ENCODE measurements at places on chromosomes 2 and 18.

DNA sequence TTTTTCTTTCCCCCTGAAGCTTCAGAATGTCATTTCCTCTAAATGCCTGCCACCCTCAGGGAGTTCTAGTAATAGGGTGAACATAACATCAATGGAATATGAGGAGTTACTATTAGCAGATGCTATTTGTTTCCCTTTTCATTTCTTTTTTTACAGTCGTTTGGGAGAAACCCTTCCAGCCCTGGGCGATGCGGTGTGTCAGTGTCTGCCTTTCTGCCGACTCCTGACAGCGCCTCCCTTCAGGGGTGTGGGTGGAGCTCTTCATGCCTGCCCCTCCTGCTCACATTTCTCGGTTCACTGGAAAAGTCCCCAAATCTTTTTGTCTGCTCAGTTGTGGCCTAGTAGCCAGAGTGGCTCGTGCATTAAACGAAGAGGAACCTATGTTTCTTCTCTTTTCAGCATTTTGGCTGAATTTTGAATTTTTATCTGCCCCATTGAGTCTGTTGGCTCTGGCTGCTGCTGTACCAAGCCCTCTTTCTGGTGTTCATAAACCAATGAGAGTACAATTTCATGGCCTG, 72.3 kb downstream of the FMNL2 start:
- peak; percentile 42 for DNase-seq

DNA sequence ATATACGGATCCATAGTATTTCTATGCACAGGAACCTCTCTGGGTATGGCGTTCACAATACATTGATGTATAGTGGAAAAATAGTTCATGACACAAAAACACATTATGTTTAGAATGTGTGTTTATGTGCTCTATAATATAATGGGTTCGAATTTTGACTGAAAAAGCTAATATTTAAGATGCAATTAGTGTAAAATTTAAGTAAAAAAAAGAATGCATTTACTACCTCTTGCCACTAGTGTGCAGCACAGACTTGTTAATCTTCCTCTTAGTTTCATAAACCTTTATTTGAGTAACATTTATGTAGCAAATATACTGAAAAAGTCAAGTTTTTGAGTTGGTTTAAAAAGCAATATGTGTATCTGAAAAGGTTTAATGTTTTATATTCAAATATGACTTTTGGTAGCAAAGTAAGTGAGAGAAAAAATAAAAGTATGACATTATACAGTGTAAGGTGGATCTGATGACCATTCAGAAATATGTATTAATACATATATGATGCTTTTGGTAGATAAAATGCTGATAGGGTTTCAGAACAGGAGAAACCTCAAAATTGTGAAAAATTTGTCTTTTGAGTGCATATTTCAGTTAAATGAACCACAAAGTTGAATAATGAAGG, 49.4 kb downstream of the CCDC102B start:
- DNase-seq = peak; percentile 8

- no peak for DNase-seq
These were observed 67.9 kb downstream of the LCLAT1 start for GRCh38 chr2:30514848-30515435.

GRCh38 chr18:69885841-69886531, 61.7 kb downstream of the CD226 start:
- no peak for DNase-seq

- DNase-seq = peak; percentile 78
These were observed 53.8 kb downstream of the TGOLN2 start for GRCh38 chr2:85273738-85274731.

- DNase-seq = no peak
These were observed 1314.3 kb upstream of the CELF4 start for GRCh38 chr18:38879871-38880270.

GRCh38 chr18:48894799-48895346, 55.9 kb downstream of the SMAD7 start:
- no peak for DNase-seq

DNA sequence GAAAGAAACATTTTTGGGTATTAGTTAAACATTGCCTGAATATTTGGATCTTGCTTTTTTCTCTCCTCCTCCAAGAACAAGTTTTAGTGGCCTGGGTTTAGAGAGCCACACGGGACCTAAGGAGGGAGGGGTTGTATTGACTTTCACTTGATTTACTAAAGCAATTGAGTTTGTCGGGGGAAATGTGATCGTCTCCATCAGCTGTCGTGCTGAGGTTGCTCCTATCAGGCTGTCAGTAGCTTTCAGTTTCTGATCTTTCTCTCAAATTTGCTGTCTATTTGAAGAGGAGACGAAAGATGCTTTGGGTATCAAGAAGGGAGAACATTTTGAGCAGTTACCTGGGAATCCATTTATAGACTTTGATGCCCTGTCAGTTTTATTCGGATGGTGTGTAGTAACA, 106.0 kb downstream of the SETBP1 start:
- DNase-seq = no peak

- no peak for DNase-seq
These were observed 50.6 kb upstream of the DCC start for GRCh38 chr18:52289392-52289791.

DNA sequence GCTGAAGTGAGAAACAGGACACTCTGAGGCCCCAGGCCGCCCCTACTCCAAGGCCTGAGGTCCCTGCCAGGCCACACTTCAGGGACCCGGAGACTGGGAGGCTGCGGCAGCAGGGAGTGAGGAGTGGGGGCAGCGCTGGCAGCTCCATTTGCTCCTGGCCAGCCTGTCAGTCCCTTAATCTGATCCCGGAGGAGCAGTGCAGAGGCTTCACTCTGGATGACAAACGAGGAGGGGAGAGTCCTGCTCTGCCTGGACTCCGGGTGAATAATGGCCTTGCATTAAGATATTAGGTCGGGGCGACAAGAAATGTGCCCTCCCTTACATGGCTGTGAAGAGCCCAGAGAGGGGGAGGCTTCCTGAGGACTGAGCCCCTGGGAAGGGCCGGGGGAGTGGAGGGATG, 14.3 kb upstream of the PRSS56 start:
- no peak for DNase-seq

DNA sequence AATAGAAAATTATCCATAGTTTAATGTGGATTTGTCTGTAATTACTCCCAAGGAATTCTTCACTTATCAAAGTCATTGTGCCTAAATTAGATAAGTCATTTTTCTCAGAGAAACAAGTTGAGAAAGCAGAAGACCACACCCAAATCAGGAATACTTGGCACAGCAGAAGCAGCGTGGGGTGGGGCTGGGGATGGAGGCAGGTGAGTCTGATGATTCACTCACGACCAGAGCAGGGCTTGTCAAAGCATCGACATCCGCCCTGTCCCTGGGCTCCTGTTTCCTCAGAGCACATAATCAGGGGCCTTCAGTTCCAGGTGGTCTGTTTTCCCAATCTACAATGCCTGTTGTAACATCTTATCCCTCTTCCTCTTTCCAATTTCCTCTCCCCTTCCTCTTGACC, 31.5 kb upstream of the COLEC12 start:
- no peak for DNase-seq

GRCh38 chr2:236940497-236940896, 145.2 kb upstream of the COPS8 start:
- DNase-seq = no peak

DNA sequence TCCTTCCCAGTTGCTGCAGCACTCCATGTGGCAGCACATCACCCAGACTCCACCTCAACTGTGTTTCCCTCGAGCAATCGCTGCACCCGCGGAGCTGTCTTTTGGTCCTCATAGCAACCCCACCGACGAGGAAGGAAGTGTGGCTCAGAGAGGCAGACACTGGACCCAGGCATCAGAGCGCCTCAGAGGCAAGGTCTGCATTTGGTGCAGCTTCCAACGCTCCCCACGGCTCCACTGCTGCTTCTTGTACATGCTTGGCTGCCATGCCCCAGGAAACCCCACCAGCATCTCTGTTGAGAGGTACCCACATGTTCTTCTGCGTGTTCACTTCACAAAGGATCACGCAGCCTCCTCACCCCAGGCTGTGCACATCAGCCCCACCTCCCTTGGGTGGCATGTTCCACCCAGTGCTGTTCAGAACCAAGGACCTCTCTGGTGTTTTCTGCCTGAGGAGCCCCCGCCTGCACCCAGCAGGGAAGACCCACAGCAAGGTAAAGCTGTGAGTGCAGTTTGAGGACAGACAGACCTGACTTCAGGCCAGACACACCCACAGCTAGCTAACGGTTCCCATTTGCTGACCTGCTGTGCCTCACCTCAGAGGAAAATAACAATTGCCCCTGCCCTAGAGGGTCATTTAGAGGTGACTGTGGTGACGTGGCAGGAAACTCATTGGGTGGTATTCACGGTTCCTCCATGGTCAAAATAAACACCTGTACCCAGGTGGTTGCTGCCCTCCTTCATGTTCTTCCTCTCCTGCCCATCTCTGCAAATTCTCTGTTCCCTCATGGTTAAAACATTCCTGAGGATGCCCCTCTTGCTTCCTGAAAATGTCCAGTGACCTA, 326.3 kb upstream of the MYT1L start:
- DNase-seq = no peak

DNA sequence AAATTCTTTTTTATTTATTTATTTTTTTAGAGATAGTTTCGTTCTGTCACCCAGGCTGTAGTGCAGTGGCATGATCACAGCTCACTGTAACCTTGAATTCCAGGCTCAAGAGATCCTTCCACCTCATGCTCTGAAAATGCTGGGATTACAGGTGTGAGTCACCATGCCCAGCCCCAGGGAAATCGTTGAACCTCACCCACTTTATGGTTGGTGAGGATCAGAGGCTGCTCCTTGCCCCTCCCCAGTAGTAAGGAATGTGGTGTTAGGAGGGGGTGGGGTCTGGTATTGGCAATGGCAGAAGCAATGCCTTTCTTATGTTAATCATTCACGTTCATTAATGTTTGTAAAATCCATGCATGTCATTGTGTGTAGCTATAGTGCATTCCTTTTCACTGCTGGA, 161.9 kb downstream of the SUCLG1 start:
- no peak for DNase-seq

GRCh38 chr18:27723168-27723567, 453.8 kb downstream of the CDH2 start:
- no peak for DNase-seq

GRCh38 chr18:32918692-32919250, 145.9 kb upstream of the KLHL14 start:
- no peak for DNase-seq

GRCh38 chr2:15874321-15874720, 66.0 kb upstream of the MYCN start:
- no peak for DNase-seq

- peak; percentile 80 for DNase-seq
These were observed 9.0 kb upstream of the CTIF start for GRCh38 chr18:48529796-48530195.

- no peak for DNase-seq
These were observed 20.0 kb upstream of the NEMP2 start for GRCh38 chr2:190554357-190555006.

DNA sequence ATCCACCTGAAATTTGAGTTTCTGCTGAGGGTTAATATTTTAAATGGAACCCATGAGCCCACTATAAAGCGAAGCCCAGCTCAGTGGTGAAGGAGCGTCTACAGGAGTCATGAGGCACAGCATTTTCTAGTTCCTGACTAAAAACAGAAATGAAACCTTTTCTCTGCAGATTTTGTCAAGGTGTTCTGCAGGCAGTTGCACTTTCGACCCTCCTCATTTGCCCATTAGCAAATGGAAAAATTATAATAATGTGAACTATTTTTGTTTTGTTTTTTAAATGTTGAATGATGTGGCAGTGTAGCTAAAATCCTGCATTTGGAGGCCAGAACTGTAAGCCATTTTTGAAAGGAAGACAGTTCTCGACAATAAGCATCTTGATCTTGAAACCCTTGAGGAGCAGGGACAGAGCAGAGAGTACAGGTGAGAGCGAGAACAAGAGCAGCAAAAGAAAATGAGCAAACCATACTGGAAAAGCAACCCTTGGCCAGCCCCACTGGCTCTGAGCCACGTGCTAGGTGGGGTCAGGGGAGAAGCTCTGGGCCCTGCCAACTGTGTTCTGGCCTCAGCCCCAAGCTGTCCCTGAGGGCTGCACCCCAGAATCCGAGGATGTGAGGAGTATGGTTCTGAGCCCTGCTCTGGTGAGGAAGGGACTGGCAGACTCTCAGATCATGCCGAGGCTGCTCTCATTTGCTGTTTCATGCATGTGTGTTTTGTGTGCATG, 26.4 kb upstream of the COPS8 start:
- no peak for DNase-seq

- DNase-seq = peak; percentile 41
These were observed 76.0 kb upstream of the DSG1 start for GRCh38 chr18:31241900-31242409.

- peak; percentile 10 for DNase-seq
These were observed 17.4 kb downstream of the NTSR2 start for GRCh38 chr2:11652553-11652952.

DNA sequence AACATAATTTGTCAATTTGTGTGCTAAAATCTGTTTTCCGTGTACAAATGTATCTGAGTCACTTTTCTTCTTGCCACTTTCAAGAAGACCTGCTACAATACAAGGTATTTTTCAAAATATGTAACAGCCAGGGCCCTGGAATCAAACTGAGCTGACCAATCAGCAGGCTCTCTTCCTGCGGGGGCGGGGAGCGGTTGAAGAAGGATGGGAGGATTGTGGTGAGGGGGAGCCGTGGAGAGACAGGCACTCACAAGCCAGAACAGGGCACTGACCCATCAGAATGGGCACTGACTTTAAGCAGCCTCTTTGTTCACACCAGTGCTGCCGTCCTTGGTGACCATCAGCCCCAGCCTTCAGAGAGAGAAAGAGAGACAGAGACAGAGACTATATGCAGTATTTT, 40.6 kb upstream of the CCNYL1 start:
- no peak for DNase-seq

DNA sequence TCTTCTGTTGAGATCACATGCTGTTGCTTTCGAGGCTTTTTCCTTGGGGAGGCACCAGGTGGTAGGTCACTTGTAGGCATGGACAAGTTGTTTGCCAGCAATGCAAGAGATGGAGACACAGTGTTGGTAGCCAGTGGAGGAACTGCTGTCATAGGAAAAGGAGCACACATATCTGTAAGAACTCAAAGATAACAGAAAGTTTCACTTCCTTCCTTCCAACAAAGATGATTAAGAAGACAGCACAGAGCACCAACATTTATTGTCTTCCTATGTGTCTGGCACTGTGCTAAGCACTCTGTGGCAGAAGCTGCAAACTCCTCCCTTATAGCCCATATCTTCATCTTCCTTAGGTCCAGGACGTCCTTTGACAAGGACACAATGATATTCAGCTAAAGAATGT, 64.5 kb upstream of the AMMECR1L start:
- DNase-seq = no peak

- DNase-seq = no peak
These were observed 244.8 kb downstream of the TWIST2 start for GRCh38 chr2:239092571-239093294.

GRCh38 chr18:80033181-80034067, 810 bp upstream of the RBFA start:
- DNase-seq = peak; percentile 36

DNA sequence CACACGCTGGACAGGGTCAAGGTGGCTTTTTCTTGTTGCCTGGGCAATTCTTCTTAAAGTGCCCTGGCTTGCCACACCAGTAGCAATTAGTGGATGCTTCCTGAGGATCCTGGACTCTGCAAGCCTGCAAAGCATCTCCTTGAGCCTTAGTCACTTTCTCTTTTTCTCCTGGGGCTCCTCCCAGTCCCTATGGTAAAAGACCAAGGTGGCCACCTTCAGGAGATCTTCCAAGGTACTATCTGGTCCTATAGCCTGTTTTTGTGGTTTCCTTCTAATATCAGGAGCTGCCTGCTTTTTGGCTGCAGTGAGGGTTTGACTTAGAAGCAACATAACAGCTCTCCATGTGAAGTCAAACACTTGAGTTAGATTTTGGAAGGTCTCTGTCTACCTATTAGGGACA, 33.3 kb upstream of the GMCL1 start:
- no peak for DNase-seq

GRCh38 chr2:10002109-10002508, 41.2 kb upstream of the KLF11 start:
- no peak for DNase-seq

GRCh38 chr2:174572556-174572955, 25.0 kb downstream of the WIPF1 start:
- DNase-seq = no peak

Measured in astrocyte (in vitro differentiated cells and primary cell).